ENCODE measurements at places on chromosomes 3 and 15.

- DNase-seq = no peak
Measured at GRCh38 chr3:162610261-162610660, 1113.7 kb downstream of the OTOL1 start.

- no peak for DNase-seq
Measured at GRCh38 chr3:188888321-188889053, 283.3 kb upstream of the TPRG1 start.

GRCh38 chr15:100808691-100809090 is 70.9 kb upstream of the ALDH1A3 start:
- DNase-seq = no peak

DNA sequence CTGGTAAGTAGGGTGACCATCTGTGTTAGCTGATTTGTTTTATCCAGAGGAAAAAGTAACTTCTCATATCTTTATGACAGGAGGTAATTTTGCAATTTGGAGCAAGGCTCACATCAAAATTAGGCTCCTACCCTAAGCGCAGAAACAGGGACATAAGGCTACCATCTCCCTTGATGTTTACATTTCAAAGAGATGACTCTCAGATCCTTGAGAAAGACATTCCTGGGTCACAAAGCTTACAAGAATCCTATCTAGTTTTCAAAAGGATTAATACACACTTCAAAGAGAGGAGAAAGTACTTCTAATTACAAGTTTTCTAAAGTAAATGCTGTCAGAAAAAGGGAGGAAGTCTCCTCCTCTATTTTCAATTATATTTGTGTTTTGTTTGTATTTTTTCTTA is 7.0 kb downstream of the ZPLD1 start:
- DNase-seq = no peak

DNA sequence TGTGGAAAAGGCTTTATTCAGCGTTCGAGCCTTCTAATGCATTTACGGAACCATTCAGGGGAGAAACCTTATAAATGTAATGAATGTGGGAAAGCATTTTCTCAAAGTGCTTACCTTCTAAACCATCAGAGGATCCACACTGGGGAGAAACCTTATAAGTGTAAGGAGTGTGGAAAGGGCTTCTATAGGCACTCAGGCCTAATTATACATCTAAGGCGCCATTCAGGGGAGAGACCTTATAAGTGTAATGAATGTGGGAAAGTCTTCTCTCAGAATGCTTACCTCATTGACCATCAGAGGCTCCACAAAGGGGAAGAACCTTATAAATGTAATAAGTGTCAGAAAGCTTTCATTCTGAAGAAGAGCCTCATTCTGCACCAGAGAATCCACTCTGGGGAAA is 6.2 kb upstream of the ZNF35 start:
- no peak for DNase-seq

- DNase-seq = no peak
Measured at GRCh38 chr3:37906734-37907282, 45.1 kb downstream of the CTDSPL start.

DNA sequence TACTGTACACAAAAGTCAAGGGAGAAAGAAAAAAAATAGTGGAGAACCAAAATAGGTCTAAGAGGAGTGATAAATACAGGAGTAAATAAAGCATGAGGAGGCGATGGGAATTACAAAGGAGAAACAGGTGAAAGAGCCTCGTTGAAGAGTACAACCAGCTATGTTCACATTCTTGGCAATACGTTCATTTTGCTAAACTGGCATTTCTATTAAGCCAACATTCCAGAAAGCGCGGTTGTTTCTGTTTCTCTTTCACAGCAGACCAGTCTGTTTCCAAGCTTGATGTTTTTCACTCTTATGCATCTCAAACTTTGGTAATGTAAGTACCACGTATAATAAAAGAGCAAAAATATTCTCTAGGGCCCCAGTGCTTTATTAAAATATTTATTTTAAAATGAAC is 74.5 kb downstream of the NSUN3 start:
- no peak for DNase-seq

- no peak for DNase-seq
Measured at GRCh38 chr3:126438746-126439145, 36.9 kb downstream of the ZXDC start.

DNA sequence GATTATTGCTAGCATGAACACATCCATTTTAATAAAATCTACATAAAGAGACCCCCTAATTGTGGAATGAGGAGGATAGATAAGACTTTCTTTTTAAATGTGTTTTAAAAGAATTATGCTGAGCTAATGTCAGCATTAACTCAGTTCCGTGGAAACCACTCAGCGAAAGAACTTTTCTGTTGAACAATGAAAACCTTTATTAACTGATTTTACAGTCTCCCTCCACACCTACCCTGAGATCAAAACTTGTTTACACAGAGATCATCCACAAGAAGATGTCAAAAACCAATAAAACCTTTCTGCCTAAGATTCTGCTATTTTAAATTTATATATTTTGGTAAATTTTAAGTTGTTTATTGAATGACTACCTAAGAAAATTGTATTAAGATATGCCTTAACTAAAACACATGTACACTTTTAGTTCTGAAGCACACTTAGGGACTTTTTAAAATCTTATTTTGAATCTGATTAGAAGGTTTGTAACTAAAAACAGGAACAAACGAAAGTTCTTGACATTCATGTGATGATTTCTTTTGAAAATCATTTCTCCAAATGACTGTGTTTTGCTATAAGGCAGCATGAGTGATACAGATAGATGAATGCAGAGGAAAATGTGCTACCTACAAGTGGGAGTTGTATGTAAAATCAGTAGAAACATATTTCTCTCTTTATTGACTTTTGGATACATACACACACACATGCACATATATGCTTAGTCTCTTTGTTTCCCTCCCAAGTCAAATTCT is 369.0 kb downstream of the UNC13C start:
- no peak for DNase-seq

- no peak for DNase-seq
Measured at GRCh38 chr15:99434506-99435112, 131.2 kb upstream of the MEF2A start.

- no peak for DNase-seq
Measured at GRCh38 chr3:24538891-24539290, 44.2 kb upstream of the THRB start.

- DNase-seq = no peak
Measured at GRCh38 chr15:79195802-79196201, 86.7 kb upstream of the ANKRD34C start.

DNA sequence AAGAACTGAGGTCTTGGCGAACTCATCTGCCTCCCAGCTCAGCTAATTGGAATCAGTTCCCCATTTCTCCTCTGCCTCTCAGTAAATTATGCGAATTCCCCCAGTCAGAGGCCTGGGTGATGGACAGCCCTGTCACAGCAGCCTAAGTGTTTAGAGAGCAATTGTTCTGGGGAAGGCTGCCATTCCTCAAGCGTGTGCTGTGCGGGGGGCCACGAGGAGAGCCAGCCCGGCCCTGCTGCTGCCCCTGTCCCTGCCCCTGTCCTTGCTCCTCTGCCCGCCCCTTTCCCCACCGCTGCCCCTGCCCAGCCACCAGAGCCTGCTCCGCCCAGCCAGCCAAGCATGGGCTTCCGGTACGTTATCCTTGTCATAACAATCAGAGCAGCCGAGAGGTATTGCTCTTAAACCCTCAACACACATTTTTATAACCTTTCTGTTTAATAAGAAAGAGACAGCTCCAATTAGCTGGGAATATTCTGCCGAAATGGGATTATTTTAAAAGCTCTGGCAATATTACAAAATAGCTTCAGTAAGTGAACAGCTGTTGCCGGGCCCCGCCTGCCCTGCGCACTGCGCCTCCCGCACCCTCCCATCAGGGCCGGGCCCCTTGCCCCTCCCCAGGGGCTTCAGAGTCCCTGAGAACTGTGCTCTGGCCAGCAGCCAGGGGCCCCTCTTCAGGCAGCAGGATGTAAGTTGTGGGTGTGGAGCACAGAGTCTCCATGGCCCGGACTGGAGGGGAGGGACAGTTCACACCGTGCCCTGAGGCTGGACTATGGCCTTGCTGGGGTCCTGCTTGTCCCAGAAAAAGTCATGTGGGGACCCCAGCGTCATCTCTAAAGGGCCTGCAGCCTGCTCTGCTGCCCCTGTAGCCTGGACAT is 12.4 kb upstream of the CACNA2D2 start:
- DNase-seq = peak; percentile 43

- no peak for DNase-seq
Measured at GRCh38 chr3:176856721-176857120, 340.6 kb downstream of the TBL1XR1 start.
